Germinal center (tissue), 1 donor: ENCODE measurements at places on chromosomes 7 and 10.

GRCh38 chr7:48617993-48618392 is 306.4 kb upstream of the CDC14C start:
- no peak for DNase-seq

DNA sequence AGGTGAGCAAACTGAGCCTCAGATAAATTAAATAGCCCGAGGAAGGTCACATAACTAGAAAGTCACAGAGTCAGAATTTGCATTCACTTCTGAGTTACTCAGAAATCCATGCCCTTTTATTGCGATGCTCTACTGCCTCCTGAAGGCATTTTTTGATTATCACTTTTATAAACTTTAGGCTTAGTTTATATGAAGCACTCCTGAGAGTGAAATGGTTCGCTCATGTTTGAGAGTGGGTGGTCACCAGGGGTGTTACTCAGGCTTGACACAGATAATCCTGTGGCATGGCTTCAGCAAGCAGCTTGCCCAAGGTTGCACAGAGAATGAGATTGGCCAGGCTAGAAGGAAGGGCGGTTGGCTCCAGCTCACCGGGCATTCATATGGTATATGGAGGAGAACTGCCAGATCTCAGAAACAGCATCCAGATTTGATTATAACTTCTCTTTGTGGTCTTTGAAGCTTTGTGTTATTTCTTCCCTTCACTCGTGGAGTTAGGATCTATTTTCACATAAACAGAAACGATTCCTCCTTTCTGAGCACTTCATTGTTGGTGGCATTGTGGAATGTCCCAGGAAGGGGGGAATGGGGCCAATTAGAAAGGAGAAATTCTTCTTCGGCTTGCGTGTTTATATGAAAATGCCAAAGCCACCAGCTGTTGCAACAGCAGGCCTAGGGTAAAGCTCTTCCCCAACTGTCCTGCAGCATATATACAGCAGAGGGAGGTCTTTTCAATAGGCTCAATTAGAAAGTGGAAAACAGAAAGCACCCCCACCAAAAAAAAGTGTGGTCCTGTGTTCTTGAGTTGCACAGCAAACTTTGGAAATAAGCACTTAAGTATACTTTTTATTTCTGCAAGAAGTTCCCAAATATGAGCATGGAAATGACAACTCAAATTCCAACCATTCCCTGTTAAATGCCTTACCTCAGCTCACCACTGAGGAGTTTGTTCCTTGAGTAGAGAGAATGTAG is 628.8 kb downstream of the SUGCT start:
- DNase-seq = no peak

DNA sequence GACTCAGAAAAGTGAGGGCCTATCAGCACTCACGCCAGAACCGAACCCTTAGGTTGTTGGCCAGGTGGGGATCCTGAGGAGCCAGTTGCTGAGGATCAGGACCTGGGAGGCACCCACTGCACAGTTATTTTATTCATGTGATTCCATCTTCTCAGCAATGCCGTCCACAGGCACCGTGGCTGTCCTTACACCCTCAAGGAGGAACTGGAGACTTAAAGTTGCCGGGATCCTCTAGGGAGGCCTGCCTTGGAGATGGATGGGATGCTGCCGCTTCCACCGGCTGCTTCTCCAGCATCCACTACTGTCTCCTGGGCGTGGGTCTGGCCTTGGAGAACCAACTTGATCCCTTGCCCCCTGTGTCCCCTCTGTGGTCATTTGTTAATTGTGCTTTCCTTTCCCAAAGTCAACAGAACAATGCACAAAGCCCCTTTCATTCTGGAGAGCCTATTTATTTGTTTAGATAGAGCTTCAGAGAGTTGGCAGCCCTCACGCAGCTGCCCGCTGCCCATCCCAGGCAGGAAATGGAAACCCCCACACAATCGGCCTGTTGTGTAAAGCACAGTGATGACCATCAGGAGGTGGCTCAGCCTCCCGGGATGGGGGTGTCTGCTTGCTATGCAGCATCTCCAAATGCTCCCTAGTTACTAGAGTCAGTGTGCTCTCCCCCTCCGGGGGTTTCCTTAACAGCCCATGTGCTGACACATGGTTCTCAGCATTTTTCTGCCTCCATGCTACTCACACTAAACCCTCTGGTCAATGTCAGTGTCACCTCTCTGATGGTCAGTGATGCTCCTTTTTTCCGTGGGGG is 52.9 kb upstream of the IGFBP3 start:
- DNase-seq = no peak

GRCh38 chr7:135817583-135817982 is 69.0 kb upstream of the FAM180A start:
- no peak for DNase-seq

- no peak for DNase-seq
Measured at GRCh38 chr10:79071396-79071923, 2.7 kb downstream of the ZMIZ1 start.
